ENCODE measurements at places on chromosomes 11 and 22.

DNA sequence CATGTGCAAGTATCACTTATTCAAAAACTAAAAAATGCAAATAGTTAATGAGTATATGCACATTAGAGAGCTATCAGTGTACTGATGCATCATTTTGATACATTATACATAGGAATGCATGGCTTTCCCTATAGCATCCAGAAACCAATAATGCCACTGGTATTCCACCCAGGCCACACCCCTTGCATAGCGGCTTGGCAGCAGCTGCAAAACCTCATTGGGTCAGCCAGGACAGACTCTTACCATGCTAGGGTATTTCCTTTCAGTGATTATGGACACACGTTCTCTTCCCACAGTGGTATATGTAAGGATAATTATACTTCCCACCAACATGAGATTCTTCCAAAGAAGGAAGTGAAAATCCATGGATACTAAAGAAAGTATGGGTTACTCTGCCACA is 145.9 kb upstream of the PITPNB start:
- no peak for DNase-seq

- no peak for DNase-seq
Measured at GRCh38 chr11:115759622-115760460, 255.6 kb upstream of the CADM1 start.

GRCh38 chr11:59960502-59961381 is 3.1 kb upstream of the OOSP4A start:
- no peak for DNase-seq

DNA sequence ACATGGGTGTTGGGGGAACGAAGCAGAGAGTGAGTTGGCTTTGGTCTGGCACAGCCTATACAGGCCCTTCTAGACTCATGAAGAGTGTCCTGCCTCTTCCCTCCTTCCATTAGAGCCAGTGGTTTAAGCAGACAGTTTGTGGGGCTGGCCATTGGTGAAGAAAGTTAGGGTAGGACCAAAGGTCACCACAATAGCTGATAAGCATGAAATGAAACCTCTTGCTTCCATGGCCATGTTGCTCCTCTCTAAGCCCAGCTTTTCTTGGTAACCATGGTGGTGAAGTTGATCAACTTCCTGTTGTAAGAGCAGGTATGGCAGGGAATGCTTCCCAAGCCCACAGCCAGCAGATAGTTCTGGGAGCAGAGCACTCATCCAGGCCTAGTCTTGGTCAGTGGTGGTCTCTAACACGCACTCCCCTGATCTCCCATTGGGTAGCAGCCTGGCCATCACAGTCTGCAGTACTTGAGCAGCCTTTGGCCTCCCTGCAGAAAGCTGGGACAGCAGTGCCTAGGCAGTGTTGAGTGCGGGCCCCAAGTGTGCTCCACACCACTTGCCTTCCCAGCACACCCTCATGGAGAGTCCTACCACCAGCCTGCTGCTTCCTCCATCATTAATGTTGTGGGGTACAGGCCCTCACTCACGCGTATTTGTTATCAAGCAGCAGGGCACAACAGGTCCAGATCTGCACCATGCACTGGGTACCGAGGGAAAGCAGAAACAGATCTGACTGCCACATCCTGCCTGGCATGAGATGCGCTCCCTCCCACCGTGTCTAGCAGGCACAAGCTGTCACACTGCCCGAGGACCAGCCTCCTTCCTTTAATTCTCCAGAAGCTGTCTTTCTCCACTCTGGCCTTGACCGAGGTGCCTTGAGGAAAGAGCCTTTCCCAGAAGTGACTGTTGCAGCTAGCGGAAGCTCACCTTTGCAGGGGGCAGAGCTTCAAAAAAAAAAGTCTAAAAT is 65.8 kb upstream of the SUSD2 start:
- DNase-seq: no peak

GRCh38 chr11:13289081-13289480 is 11.5 kb downstream of the BMAL1 start:
- no peak for DNase-seq

- no peak for DNase-seq
Measured at GRCh38 chr22:43100225-43100624, 10.3 kb upstream of the BIK start.

GRCh38 chr22:31958625-31959239 is 14.4 kb downstream of the YWHAH start:
- DNase-seq: no peak

DNA sequence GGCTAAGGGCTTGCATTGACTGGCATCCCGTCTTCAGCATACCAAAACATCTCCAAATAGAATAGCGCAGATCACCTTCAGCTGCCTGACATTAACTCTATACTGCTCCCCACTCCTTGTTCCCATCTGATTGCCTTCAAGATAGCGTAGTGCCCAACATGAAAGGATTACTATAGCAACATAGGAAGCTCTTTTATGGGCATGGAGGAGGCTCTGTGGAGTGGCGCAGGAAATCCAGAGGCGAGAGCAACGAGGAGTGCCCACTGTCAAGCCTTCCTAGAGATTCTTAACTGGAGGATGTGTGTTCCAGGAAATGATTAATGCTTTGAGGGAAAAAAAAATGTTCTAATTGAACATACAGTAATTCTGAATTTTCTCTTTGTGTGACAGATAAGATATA is 213.3 kb downstream of the CADM1 start:
- DNase-seq: no peak

- no peak for DNase-seq
Measured at GRCh38 chr11:32580967-32581366, 2.7 kb upstream of the EIF3M start.

GRCh38 chr11:132251061-132251460 is 880.6 kb downstream of the NTM start:
- no peak for DNase-seq

- DNase-seq: no peak
Measured at GRCh38 chr11:17601676-17602075, 54.6 kb downstream of the OTOG start.

DNA sequence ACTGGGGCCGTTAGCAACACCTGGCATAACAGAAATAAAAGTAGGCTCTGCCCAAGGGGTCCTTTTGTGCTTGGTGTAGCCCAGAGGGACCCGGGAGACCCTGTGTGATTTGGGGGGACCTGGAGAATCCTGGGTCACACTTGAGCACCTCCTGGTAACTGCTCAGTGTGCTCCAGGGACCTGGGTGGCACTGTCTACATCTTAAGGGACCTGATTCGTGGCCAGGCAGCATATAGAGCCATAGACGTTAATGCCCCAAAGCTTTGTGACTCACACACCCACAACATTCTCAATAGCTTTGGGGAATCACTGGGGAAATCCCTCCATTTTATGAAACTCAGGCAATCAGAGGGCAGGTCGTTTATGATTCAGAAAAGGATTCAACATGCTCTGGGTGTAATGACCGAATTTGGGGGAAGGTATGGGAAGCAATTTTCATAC is 3.6 kb upstream of the IGF2 start:
- DNase-seq: no peak

DNA sequence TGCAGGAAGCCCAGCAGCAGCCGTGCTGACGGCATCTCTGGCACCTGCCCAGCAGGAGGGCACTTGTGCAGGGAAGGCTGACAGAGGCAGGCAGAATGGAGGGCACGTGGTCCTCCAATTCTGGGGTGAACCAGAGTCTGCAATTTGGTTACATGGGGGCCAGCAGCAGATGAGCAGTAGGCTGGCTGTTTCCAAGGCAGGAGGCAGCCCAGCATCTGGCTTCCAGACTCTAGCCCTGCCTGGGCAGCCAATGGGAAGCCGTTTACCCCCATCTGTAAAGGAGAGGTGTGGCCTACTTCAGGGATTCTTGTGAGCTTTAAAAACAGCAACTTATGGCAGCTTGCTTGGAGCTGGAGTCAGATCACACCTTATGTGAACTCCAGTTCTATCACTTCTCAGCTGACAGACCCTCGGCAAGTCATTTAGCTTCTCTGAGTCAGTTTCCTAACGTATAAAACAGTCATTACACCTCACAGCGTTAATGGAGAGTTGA is 27.9 kb upstream of the RASL10A start:
- no peak for DNase-seq

- no peak for DNase-seq
Measured at GRCh38 chr11:2917842-2918490, 11.3 kb downstream of the PHLDA2 start.

GRCh38 chr11:130124096-130124495 is 35.5 kb upstream of the ST14 start:
- DNase-seq: no peak

GRCh38 chr11:124846070-124846673 is 19.1 kb upstream of the ROBO3 start:
- DNase-seq: no peak

- DNase-seq: no peak
Measured at GRCh38 chr11:36258730-36259360, 30.4 kb downstream of the COMMD9 start.

- no peak for DNase-seq
Measured at GRCh38 chr22:21105294-21105693, 59.5 kb downstream of the LRRC74B start.

DNA sequence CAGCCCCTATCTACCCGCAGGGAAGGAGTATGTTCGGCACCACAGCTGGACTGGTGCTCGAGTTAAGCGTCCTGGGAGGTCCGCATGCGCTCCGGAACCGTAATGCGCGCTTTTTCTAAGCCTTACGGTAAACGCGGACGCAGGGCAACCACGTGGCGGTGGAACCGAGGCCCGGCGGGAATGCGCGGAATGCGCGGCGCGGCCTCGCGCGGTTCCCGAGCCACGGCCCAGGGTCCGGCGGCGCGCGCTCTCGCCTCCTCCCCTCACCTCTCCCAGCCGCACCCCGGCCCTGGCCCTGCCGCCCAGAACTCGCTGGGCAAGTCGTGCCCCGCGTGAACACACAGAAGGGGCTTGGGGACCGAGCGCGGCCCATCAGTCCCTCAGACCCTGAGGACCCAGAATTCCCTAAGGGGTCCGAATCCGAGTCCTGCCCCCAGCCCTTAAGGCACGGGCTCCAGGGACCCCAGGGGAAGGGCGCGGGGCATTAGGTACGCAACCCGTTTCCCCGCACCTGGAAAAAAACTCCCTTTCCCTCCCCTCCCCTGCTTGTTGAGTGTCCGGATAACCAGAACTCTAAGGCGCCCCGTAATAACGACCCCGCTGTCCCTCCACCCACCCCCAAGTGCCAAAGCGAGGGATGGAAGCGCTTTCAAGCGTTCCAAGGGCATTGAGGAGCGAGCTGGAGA is 4.3 kb upstream of the CCND1 start:
- DNase-seq: no peak

- no peak for DNase-seq
Measured at GRCh38 chr11:128678024-128678423, 15.8 kb upstream of the FLI1 start.

GRCh38 chr22:47328550-47329243 is 566.2 kb downstream of the TBC1D22A start:
- DNase-seq: no peak

DNA sequence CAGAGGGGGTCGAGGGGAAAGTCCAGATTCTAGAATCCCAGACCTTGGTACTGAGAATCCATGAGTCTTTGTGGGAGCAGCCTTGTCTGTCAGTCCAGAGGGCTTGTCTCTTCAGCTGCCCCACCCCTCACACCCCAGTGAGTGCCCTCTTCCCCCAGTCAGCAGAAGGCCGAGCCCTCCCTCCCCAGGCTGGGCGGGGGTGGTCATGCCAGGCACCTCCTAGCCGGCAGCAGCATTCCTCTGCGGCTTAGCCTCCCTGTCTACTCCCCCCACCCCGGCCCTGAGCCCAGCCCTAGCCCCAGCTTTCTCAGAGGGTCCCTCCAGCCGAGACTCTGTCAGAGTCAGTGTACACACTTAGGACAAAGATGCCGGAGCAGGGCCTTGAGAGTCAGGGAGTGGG is 4.6 kb downstream of the SOX10 start:
- DNase-seq: no peak

- DNase-seq: no peak
Measured at GRCh38 chr11:70174547-70175235, 28.4 kb upstream of the FADD start.

DNA sequence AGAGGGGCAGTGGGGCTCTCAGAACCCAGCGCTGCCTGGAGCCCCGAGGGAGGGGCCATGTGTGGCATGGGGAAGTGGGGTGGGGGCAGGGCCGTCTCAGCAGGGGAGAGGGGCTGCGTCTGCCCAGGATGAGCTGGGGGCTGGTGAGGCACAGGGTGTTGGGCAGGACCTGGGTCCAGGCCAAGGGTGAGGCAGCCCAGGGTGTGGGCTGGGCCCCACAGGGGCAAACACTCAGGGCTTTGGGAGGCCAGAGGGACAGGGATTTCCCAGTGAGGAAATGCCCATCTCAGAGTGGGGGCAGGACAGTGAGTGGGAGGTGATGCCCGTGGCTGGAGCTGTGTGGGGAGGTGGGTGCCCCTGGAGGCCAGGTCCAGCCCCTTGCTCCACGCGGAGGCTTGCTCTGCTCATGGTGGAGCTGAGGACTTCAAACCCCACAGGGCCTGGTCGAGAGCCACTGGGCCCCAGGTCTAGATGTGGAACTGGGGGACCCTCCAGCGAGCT is 5.4 kb downstream of the PLXNB2 start:
- no peak for DNase-seq

GRCh38 chr11:132784441-132784840 is 747.9 kb downstream of the OPCML start:
- no peak for DNase-seq

DNA sequence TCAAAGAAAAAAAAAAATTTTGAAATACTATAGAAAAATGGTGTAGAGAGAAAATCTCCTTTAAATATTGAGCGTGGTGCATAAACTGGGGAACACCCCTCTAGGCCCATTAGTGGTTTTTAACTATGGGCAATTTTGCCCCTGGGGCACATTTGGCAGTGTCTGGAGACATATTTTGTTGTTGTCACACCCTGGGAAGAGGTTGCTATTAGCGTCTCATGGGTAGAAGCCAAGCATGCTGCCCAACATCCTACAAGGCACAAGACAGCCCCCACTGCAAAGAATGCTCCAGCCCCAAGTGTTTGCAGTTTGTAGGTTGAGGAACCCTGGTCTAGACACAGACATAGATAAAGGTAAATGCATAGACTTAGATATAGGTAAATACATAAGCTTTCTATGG is 92.6 kb downstream of the KIAA1671 start:
- DNase-seq: no peak

DNA sequence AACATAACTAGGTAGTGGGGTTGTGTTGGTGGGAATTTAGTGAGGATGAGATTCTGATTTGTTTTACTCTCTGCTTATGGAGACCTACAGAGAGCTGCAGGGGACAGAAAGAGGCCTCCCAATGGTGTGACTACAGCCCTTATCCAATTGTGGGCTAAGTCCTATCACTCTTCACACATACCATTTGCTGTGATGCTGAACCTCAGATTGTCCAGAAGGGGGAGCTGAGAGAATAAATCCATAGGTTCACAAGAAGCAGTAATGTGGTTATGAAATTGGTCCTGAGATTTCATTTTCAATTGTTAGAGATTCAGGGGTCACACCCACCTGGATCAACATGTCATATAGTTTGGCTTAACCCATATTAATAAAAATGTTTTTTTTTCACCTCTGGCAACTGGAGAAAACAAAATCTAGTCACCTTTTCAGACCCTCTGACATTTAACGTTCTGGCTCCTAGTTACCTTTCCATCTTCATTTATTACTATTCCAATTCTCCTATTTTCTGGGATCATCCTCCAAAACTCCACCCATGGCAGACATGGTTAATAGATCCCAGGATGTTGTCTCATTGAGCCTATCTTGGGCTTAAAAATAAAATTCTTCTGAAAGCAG is 53.3 kb upstream of the PTPN5 start:
- no peak for DNase-seq

Measured in activated CD8-positive, alpha-beta memory T cell treated with anti-CD3 and anti-CD28 coated beads, Interleukin-2, amount 50 U/mL, for 4 hours (primary cell).